ENCODE measurements at places on chromosomes 5 and 9.

DNA sequence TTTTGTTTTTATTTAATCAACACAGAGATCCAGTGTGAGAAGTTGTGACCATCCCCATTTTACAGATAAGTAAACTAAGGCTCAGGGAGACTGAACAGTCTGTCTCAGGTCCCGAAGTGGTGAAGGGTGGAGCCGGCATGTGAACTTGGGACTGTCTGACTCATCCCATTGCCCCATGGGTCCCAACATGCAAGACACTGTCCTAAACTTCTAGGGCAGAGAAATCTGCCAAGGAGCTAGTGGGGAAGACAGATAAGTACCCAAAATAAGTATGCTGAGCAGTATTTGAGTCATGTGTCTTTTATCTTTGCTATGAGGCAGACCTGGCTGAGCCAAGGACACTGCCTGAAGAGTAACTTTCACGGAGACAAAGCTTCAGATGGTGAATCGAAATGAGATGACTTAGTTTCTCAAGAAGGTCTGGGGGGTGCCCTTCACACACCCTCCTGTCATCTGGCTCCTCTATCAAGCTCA is 64.3 kb upstream of the SLC25A51 start:
- no peak for DNase-seq

GRCh38 chr9:114005371-114006154 is 72.5 kb downstream of the AMBP start:
- DNase-seq: no peak

DNA sequence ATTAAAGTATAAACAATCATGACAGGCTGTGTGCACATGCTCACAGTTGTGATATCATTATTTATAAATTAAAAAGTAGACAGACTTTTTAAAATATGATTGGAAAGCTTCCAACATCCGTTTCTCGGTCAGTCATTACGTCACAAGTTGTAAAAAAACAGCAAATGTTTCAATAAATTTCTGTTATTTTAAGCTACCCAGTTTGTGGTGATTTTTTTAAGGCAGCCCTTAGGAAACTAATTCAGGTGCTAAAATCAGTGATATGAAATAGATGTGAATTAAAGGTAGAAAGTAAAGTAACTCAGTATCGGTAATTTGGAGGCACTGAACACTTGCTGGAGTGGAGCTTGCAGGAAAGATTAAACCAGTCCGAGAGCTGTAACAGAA is 1.2 kb downstream of the CCNH start:
- no peak for DNase-seq

DNA sequence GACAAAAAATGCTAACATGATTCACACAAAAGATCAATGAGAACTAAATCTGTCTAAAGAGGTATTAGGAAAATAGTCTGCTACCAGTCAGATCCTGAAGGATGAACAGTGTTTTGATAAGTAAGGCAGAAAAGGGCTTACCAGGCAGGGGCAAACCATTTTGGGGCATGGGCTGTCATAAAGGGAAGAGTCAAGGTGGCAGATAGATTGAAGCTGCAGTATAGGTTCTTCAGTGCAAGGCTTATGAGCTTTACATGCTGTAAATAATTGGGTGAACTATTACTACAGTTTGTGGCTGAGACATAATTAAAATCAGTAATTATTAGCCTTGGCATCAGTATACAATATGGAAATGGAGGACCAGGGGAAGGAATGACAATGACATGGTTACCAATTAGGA is 21.8 kb downstream of the CSNK1A1 start:
- DNase-seq: no peak

GRCh38 chr9:77793849-77794248 is 145.7 kb upstream of the GNA14 start:
- DNase-seq: no peak

GRCh38 chr5:81020478-81021167 is 60.5 kb downstream of the RASGRF2 start:
- DNase-seq: no peak

DNA sequence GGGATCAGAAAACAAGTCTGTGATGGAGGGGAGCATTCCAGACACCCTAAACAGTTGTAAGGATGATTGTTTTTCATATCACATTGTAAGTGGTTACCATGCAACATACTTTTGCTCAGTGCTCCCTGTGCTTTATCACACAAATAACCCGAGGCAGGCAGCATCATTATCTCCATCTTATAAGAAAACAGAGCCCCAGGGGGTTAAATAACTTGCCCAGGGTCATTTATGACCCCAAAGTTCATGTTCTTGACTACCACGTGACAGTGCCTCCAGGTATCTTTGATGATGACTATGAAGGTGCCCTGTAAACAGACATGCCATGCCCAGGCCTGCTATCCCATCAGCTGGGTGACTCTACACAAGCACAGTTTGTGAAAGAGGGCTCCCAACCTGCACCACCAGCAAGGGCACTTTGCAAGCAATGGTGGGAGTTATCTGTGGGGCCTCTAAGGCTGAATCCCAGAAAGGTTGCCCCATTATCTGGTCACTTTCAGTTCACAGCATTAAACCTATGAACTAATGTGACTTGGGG is 9.5 kb downstream of the GNPDA1 start:
- no peak for DNase-seq

DNA sequence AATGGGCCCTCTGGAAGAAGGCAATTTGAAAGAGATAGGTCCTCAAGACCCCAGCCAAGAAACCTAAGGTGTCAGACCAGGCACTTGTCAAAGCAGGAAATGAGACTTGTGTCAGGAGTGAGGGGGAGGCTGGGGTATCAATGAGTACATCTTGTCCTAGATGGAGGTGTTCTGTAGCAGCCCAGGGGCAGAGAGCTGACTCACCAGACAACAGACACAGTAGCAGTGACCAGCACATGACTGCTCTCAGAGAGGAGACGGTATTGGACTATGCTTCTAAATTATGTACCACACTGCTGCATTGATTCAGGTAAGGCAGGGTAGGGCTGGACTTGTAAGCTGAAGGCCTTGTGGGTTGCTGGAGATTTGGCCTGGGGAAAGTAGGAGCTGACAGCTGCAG is 551.2 kb upstream of the KLF4 start:
- DNase-seq: no peak

GRCh38 chr9:12833701-12834100 is 58.9 kb downstream of the LURAP1L start:
- no peak for DNase-seq
